ENCODE measurements at places on chromosomes 3 and 15.

DNA sequence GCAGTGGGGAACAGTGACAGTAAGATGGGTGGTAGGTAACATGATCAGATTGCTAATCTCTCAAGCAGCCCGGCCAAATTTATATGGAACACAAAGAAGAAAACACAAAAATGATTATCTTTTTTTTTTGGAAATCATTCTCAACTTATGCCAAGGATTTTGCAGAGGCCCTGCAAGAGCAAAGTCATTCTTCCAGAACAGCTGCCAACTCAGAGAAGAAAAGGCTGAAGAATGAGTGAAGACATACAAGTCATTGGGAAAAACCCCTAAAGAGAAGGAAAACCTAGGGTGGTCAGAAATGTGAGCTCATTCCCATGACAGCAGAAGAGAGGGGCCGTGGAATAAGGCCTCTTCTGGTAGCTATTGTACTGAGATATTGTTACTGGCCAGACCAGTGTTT, 246.7 kb downstream of the SHOX2 start:
- no peak for DNase-seq

GRCh38 chr3:117476572-117476971, 767.0 kb downstream of the TUSC7 start:
- no peak for DNase-seq

DNA sequence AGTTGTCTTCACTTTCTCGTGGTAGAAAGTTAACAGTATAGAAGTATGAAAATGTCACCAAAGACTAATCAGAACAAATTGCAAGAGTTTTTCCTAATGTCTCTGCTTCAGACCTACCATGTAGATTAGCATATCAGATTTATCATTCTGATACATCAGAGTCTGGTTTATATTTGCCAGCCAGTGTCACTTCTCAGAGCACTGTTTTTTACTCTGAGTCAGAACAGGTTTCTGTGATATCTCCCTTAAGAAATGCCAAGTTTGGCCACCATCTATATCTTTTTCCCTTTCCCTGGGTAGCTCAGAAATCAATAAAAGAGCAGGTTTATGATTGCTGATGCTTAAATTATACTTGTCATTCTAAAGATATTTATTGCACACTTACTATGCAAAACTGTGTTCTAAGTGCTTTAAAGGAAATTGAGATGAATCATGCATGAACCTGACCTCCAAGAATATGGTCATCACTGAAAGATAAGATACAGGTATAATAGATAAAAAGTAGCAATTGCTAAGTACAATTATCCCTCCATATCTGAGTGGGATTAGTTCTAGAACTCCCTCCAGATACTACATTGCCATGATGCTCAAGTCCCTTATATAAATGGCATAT, 672.7 kb upstream of the NAALADL2 start:
- DNase-seq, result no peak

DNA sequence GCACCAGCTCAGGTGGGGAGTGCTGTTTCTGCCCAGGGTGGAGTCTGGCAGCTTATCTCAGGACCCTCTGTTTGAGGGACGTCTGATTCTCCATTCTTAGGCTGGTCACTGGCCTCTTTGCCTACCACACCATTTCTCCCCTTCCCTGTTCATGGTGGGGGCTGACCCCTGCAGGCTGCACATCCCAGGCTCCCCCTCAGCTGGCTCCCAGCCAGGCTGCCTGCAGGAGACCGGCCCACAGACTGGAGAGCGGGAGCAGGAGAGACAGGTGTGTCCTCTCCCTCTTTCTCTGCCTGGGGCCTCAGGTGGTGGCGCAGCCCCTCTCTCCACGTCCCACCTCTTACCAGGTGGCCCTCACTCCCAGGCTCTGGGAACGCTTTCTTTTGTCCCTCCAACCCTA, 60.8 kb downstream of the RAB11A start:
- DNase-seq, result no peak

DNA sequence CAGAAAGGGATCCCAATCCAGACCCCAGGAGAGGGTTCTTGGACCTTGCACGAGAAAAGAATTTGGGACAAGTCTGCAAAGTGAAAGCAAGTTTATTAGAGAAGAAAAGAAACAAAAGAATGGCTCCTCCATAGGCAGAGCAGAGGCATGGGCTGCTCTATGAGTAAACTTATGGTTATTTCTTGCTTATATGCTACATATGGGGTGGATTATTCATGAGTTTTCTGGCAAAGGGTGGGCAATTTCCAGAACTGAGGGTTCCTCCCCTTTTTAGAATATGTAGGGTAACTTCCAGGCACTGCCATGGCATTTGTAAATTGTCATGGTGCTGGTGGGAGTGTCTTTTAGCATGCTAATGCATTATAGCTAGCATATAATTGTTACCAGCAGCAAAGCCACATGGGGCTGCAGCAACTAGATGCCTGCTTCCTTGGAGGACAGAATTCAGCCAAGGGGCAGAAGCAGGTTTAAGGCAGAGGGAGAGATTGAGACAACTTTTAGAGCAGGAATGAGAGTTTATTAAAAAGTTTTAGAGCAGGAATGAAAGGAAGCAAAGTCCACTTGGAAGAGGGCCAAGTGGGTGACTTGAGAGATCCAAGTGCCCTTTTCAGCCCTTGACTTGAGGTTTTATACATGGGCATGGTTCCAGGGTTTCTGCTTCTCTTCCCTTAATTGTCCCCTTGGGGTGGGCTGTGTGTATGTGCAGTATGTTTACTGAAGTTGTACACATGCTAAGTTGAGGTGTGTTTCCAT, 41.3 kb downstream of the METTL6 start:
- DNase-seq, result no peak

- no peak for DNase-seq
Measured at GRCh38 chr3:124934577-124934976, at the start of gene MUC13. Gene MUC13 (minus strand): TSS chr3:124934751. CDS start chr3:124934712, 39 bp downstream.

DNA sequence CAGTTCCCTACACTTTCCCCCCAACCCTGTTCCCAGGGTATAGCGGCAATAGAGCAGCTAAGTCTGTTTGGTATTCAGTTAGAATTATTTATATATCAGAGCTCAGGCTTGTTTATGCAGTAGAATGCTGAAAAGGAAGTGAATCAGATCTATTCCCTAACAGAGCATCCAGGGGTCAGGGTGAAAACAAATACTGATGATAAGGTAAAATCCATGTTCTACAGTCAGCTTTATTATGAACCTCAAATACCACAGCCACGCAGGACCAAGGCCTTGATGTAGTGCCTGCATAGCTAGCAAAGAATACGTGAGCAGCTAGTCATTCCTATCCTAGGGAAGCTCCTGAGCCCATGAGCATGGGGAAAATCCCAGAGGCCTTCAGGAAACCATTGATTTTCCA, 229.7 kb upstream of the ICE2 start:
- DNase-seq, result no peak

DNA sequence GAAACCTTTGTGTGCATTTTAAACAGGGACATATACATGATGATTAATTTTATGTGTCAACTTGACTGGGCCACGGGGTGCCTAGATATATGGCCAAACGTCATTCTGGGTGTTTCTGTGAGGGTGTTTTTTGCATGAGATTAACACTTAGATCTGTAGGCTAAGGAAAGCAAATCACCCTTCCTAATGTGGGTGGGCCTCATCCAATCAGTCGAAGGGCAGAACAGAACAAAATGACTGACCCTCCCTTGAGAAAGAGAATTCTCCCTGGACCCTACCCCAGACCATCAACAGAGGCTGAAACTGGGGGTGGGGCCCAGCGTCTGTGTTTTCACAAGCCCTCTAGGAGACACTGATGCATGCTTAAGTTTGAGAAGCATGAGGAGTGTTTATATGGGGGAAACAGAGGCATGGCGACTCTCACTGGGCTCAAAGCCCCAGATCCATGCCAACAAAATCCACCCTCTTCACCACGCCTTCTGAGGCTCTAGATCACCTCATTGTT, 56.2 kb downstream of the ITGA11 start:
- no peak for DNase-seq

- DNase-seq, result no peak
Measured at GRCh38 chr3:149356044-149356592, 21.3 kb downstream of the TM4SF1 start.

GRCh38 chr3:186261638-186262037, 100.4 kb downstream of the DGKG start:
- DNase-seq, result no peak
